ENCODE measurements at places on chromosomes 1 and 21. TPM values are rescaled to one million over a fixed set of nuclear protein-coding genes. Genes with fewer than 3 reads are reported as not detected.
A peak's percentile ranks its signal among the peaks of the same experiment; 100 is the strongest.

Gene SLC30A2
- not detected for total RNA-seq

Gene AIM2
- total RNA-seq, result 58.8 TPM

Gene RNF186
- total RNA-seq, result not detected

Gene CD2
- total RNA-seq, result 353 TPM

Gene CFHR3
- total RNA-seq, result 0.18 TPM

GRCh38 chr1:180765151-180765550 lies 133.3 kb downstream of the XPR1 start:
- no peak for DNase-seq

DNA sequence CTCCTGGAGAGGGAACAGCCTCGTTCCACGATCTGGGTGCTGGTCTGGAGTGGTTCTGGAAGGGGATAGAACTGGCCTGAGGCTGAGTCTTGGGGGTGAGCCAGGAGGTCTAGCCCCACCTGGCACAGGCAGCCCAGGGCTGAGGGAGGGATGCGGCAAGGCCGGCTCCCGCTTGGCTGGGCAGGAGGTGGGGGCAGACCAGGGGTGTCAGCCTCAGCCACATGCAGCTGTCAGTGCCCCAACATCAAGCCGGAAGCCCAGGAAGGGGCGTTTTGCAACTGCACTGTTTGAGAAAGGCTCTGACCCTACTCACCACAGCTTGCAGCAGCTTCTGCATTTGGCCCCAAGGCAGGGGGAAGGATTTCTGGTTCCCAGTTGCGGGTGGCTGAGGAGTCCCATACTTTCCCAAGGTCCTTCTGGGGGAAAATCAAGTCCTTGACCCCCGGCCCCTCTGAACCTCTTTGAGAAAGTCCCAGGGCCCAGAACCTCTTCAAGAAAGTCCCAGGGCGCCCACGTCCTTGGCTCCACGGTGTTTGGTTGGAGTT lies 2.0 kb downstream of the EFHD2 start:
- DNase-seq, result no peak

- DNase-seq, result no peak
Measured at GRCh38 chr1:205429762-205430695, 8.2 kb upstream of the LEMD1 start.

GRCh38 chr1:97883823-97884222 lies 37.0 kb downstream of the DPYD start:
- DNase-seq, result no peak

GRCh38 chr1:182568647-182569284 lies 20.3 kb downstream of the RNASEL start:
- DNase-seq, result no peak

- peak; percentile 70 for DNase-seq
Measured at GRCh38 chr1:3453203-3453761, 1.2 kb upstream of the ARHGEF16 start.

- DNase-seq, result no peak
Measured at GRCh38 chr1:234781241-234782065, 171.5 kb upstream of the IRF2BP2 start.

DNA sequence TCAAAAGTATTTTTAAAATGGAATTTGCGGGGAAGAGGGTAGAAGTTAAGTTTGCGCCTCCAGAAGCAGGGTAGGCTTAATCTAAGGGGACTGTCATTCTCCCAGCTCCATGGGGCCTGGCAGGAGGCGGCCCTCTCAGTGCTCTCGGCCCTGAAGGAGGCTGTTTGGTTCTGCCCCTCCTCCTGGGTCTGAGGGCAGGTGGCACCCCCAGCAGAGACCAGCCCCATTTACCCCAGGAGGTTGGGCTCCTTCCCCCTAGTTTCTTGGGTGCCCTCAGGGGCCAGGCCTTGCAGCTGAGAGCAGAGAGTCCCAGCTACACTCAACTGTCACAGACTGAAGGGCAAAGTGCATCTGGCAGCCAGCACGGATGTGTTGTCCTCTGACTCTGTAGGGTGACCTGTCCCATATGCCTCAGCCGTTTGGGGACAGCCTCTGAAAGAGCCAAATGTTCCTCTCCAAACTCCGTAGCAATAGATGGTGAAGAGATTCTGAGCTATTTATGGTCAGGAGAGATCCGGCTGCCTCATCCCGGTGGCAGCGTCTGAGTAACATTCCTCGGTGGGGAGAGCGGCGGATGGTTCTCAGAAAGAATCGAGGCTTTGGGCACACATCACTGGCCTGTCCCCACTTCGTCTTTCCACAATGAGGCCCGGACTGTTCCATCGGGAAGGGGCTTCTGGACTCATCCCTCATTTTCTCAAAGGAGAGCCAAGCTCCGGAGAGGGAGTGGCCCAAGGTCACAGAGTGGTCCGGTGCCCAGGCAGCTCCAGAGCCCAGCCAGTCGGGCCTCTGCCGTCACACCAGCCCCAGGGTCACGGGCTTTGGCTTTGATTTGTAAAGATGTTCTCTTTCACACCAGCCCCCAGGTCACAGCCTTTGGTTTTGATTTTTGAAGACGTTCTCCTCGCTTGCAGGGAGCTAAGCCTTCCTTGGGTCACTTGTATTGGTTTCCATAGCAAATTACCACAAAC lies 424.2 kb upstream of the VAMP3 start:
- DNase-seq, result no peak

GRCh38 chr21:35026153-35026500 lies 23.0 kb downstream of the RUNX1 start:
- no peak for DNase-seq

DNA sequence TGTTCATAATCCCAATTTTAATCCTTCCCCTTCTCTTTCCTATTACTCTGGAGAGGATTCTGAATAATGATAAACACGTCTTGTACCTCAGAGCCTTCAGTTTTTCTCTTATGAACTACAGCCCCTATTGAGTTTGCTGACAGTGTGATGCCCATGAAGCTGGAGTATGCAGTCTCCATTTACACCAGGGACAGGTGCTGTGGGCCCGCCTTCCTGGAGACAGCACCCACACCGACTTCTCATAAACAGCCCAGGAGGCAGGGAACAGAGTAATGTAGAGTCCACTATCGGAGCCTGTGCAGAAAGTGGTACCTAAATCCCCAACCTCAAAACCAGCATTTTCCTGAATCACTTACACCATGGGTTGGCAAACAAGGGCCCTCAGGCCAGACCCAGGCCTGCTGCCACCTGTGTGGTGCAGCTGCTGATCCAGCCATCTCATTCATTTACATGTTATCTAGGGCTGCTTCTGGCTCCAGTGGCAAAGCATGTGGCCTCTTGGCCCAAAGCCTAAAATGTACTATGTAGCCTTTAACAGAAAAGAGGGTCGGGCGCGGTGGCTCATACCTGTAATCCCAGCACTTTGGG lies 95.1 kb upstream of the KRTAP19-8 start:
- DNase-seq, result no peak

- DNase-seq, result no peak
Measured at GRCh38 chr1:38788341-38789336, 70.9 kb downstream of the RRAGC start.

DNA sequence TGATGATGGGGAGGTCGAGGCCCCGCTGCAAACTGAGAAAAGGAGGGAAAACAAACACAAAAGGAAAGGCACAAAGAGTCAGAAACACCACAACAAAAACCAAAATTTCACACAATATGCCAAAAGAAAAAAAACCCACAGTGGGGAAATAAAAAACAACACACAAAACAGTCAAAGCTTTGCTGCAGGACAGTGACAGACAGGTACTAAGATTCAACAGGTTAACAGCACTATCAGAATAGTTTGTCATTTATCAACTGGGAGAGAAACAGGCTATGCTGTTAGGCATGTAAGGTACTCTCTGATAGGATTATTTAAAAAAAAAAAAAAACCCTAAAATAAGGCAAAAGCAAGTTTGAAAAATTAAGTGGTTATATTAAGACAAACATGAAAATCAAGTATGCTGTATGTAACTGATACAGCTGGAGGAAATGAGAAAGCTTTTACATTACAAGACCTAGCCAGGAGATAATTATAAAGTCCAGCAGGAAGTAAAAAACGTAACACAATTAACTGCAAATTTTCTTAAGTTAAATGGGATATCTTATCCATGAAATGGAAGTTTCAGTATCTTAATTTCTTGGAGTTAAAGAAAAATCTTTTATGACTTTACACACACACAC lies 179.0 kb downstream of the EIF4G3 start:
- no peak for DNase-seq

All from activated T-cell treated with anti-CD3 and anti-CD28 coated beads, Interleukin-2, amount 50 U/mL, for 4 hours (primary cell).